Sigmoid colon (tissue), 7 donors: ENCODE measurements at places on chromosomes 13 and 19. TPM values are rescaled to one million over a fixed set of nuclear protein-coding genes. Genes with fewer than 3 reads are reported as not detected.

Gene C2CD4C
- total RNA-seq: 0.81 TPM

Gene COL5A3
- 6.1 TPM for total RNA-seq

Gene ATP4A
- total RNA-seq: not detected

Gene MBD3L3
- total RNA-seq: not detected

Gene HCST
- not detected for total RNA-seq

Gene ALG11
- 19.3 TPM for total RNA-seq

DNA sequence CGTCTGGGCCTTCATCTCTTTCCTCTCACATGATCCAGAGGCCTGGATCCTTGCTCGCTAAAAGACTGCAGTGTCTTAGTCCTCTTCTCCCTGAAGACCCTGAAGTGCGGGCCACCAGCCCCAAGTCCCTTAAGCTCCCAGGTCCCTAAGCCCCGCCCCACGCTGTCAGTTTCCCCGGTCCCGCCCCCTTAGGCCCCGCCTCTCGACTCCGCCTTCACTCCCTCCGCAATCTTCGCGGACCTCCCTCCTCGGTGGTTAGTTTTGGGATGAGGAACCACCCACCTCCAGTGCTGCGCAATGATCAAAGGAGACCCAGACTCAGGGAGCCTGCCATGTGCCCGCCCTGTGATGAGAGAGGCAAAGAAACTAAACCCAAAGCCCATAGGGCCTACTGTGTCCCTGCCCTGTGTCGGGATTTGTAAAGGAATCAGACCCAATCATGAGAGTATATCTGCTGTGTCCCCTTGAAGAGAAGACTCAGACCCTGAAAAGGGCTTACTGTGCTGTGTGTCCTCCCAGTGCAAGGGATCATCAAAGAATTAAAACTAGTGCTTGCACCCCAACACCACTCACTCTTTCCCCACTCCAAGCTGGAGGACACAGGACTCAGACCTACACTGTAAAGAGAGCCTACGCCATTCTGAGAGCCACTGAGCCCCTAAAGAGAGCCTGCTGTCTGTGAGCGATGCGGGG lies 3.0 kb upstream of the COX6B1 start:
- DNase-seq: peak; percentile 93

GRCh38 chr19:35023428-35023827 lies 6.8 kb upstream of the SCN1B start:
- DNase-seq: peak; percentile 70

- peak; percentile 82 for DNase-seq
These were observed 514 bp downstream of the PRKACA start for GRCh38 chr19:14116918-14117578.

- DNase-seq: no peak
These were observed 117.7 kb downstream of the TBC1D4 start for GRCh38 chr13:75364131-75364713.

DNA sequence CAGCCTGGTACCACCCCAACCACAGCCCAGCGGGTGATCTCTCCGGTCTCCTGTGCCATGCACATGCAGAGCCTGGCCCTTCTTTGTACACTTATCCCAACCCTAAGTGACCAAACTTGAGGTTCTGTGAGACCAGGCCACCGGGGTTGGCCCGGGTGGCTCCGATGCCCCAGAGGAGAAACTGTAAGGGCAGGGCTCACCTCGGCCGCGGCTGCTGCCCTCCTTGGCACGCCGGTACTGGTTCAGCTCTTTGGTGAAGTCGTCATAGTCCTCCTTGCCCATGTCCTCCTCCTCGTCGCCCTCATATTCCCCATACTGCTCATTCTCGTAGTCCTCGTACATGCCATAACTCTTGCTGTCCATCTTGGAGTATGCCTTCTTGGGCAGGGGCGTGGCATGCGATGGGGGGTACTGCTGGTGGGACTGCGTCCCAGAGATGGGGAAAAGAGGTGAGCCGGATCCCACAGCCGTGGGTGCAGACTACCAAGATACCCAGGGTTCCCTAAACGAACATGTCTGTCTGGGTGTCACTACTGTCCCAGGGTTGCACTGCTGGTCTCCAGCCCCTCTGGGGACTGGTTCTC lies 23.7 kb downstream of the ZC3H4 start:
- DNase-seq: no peak

DNA sequence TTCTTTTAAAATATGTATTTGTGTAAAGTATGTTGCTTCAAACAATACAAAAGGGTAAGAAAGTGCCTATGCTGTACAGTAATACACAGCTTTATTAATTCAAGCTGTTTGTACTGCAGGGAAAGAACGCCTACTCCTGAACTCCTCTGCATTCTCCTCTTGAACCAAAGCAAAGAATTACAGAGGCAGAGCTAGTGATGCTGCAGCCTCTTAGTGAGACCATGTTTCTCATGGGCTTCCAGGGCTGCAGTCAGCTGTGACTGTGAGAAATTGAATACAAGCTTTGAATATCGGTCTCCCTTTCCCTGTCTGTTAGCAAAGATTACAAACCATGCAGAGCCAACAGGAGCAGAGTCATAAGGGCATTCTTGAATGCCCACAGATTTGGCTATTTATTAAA lies 248.5 kb downstream of the SLITRK1 start:
- DNase-seq: no peak

DNA sequence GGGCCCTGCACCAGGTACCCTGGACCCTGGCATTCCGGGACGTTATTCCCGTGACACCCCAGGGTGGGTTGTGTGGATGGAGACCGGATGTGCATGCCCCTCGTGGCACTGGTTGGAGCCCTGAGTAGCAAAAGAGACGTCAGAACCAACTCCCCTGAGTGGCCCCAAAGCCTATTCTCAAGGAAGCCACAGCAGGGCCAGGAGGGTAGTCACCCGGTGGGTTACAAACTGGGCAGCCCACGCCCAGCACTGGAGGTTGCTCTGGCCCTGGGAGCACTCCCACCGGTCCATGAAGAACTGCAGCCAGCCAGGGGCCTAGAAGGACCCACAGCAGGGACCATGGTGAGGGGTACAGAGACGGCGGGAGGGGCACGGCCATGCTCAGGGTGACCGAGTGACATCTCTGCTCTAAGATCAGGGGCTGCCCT lies 7.5 kb downstream of the KLF16 start:
- DNase-seq: no peak

DNA sequence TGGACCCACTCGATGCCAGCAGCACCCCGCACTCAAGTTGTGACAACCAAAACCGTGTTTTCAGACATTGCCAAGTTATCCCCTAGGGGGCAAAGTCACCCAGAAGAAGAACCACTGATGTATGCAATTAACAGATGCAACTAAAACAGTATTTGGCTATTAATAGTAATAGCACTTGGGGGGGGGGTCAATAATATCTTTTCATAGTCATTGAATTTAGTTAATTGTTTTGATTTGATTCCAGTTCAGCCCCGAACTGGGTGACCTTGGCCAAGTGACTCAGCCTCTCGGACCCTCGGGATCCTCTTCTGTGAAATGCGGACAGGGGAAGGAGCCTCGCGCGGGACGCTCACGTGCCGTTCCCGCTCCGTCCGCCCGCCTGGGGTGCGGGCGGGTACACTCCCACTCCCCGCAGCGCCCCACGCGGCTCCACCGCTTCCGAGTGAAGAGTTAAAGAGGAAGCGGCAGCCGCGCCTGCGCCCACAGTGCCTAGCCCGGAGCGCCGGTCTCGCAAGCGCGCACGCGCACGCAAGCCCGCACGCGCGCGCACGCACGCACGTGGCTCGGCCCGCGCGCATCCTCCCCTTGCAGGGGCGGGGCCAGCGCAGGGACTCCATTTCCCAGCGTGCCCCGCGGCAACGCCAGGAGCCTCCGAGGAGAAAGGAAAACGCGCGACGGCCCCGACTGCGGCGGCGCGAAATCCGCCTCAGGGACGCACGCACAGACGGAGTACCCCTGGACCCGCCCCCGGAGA lies 435 bp upstream of the DAZAP1 start:
- DNase-seq: peak; percentile 99

- DNase-seq: no peak
These were observed 134.7 kb downstream of the KLF5 start for GRCh38 chr13:73193554-73193953.

- DNase-seq: no peak
These were observed 8.0 kb downstream of the C19orf25 start for GRCh38 chr19:1471010-1471514.

DNA sequence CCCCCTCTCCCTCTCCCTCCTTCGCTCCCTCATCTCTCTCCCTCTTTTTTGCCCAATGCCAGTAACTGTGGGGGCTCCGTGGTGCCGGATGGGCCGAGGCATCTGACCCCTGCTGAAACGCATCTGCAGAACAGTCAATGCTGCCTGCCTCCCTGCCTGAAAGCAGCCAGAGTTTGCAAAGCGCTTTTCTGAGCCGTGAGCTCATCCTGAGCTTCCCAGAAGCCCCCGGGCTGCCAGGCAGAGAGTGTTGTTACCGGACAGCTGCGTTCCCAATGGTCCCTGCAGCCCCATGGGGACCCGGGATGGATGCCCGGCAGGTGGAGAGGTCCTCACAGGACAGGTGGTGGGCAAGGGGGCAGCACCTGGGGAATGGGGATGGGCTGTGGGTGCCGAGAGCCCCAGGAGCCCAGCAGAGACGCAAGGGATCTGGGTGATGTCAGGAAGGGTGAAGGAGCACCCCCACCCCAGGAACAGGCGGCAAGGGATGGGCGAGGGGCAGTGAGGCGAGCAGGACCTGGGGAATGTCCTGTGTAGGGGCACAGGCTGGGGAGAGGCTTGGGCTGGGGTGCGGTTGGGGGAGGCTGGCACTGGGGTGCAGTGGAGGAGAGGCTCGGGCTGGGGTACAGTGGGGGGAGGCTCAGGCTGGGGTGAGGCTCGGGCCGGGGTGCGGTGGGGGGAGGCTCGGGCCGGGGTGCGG lies 33.0 kb downstream of the GPX4 start:
- no peak for DNase-seq

- DNase-seq: no peak
These were observed 49.2 kb downstream of the SMARCA4 start for GRCh38 chr19:11010041-11010440.

GRCh38 chr19:39424934-39425333 lies 10.8 kb downstream of the RPS16 start:
- DNase-seq: no peak

- no peak for DNase-seq
These were observed 87.3 kb downstream of the KCTD15 start for GRCh38 chr19:33883859-33884519.

GRCh38 chr19:36001605-36002004 lies 6.6 kb downstream of the SDHAF1 start:
- no peak for DNase-seq

DNA sequence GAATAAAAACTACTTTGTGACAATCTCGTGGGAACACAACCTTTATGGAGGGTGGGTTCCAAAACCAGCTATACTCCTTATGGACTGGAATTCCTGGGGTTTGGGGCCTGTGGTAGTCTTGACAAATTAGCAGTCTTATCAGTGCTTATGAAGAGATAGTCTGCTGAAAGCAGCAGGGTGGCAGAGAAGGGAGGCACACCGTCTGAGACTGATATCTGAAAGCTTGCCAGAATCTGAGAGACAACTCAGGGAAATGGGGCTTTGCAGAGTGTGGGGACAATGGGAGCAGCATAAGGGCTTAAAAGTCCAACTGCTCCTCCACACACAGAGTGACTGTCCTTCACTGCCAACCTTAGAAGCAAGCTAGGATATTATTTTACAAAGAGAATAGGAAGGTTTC lies 95.9 kb downstream of the UGGT2 start:
- no peak for DNase-seq

DNA sequence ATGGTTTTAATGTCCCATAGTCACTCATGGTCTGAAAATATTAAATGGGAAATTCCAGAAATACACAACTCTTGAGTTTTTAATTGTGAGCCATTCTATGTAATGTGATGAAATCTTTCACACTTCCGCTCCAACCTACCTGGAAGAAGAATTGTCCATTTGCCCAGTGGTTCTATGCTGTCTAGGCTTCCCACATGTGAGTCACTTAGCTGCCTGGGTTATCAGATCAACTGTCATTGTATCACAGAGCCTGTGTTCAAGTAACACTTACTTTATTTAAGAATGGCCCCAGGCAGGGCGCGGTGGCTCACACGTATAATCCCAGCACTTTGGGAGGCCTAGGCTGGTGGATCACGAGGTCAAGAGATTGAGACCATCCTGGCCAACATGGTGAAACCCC lies 1450.5 kb downstream of the EFNB2 start:
- no peak for DNase-seq

DNA sequence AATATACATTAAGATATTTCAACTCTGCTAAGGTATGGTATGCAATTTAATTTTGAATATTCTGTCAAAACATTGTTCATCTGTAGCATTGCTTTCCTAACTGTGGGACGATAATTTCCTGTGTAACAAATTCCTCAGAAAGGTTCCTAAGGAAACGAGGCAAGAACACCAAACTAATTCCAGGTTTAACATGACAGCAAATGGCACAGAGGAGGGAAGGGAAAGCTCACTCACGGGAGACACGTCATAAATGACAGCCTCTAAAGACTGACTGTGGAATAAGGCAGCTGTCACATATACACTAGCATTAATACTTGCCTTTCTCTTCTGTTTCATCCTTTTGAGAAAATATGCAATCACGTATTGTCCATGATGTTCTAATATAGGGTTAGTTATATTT lies 380.6 kb downstream of the LIG4 start:
- DNase-seq: no peak
